SK-N-MC (cell line): ENCODE measurements at places on chromosomes 6 and 20.

- no peak for DNase-seq
Observed at GRCh38 chr6:164854526-164854925, 454.9 kb downstream of the C6orf118 start.

GRCh38 chr6:77633993-77634715 lies 18.7 kb upstream of the MEI4 start:
- no peak for DNase-seq

- DNase-seq, result no peak
Observed at GRCh38 chr6:39892490-39893129, 41.7 kb downstream of the MOCS1 start.

DNA sequence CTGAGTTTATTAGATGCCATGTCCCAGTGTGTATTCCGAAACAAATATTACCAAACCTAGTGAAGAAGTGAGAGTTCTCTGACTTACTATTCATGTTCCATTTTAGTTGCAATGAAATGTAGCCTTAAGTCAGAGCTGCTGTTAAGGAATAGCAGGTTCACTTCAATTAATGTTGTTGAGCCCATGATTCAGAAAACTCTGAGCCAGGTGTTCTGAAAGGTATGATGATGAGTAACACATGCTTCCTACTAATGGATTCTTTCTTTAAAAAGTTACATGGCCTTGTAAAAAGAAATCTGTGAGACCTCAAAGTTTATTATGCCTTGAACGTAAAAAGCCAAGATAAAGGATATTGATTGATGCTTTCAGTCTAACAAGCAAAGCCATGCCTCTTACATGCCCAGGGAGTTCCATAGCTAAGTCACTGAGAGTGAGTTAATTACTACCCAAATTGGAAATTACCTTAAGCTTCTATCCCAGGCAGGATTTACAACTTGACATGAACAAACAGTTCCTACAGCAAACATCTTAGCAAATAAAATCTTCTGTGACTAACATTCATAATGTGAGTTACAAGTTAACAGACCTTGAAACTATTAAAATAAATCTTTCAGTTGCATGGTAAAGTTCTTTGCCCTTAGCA lies 122.9 kb downstream of the AKAP7 start:
- no peak for DNase-seq

DNA sequence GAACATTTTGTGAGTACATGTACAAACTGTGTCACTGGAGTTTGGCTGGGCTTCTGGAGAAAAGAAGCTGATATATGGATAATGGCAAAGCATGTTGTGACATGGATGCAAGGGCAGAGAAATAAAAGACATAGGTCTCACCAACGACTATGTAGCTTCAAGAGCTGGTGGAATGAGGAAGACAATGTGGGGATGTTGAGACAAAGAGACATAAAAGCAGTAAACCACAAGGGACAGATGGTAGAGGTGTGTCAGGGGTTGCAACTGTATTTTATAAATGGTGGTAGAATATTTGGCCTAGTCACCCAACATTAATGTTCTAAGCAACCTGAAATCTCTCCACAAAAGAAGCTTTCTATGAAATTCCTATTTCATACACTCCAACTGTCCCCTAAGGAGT lies 199.0 kb downstream of the KCNQ5 start:
- DNase-seq, result no peak

- DNase-seq, result no peak
Observed at GRCh38 chr6:109298605-109299264, 83.5 kb downstream of the CD164 start.

DNA sequence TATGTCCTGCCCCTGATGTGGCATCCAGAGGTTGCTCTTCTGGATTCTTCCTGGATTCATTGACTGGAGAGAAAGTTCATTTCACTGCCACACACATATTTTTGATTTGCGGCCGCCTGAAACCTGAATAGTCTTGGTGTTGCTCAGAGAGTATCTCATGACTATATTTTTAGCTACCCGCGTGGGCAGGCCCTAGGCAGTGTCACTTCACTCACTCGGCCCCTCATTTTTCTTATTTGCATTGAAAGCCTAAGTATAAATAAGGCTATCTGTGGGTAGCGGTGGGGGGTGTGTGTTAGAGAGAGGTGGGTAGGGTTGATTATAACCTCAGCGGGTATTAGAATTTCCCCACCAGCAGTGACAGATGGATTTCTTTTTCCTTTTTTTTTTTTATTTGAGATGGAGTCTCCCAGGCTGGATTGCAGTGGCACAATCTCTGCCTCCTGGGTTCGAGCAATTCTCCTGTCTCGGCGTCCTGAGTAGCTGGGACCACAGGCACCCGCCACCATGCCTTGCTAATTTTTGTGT lies 113.5 kb downstream of the JARID2 start:
- DNase-seq, result no peak

GRCh38 chr6:5343998-5344397 lies 82.7 kb downstream of the FARS2 start:
- DNase-seq, result no peak

GRCh38 chr6:111329882-111330633 lies 153.0 kb downstream of the REV3L start:
- no peak for DNase-seq

DNA sequence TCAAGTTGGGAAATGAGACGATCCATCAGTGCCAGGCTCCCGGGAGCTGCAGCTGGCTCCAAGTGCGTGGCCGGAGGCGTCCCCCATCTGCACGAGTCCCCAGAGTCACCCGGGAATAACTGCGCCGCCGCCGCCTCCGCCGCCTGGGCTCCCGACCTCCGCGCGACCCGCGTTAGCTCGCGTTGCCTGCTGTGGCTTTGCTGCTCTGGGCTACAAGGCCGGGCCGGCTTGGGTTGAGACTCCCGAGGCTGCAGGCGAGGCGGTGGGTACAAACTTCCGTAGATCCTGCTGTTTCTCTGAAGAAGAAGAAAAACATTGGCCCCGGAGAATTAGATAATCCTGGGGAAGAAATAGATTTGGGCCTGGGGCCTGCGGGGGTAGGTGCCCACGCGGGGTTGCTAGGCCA lies 7.4 kb upstream of the LAMP5 start:
- no peak for DNase-seq

DNA sequence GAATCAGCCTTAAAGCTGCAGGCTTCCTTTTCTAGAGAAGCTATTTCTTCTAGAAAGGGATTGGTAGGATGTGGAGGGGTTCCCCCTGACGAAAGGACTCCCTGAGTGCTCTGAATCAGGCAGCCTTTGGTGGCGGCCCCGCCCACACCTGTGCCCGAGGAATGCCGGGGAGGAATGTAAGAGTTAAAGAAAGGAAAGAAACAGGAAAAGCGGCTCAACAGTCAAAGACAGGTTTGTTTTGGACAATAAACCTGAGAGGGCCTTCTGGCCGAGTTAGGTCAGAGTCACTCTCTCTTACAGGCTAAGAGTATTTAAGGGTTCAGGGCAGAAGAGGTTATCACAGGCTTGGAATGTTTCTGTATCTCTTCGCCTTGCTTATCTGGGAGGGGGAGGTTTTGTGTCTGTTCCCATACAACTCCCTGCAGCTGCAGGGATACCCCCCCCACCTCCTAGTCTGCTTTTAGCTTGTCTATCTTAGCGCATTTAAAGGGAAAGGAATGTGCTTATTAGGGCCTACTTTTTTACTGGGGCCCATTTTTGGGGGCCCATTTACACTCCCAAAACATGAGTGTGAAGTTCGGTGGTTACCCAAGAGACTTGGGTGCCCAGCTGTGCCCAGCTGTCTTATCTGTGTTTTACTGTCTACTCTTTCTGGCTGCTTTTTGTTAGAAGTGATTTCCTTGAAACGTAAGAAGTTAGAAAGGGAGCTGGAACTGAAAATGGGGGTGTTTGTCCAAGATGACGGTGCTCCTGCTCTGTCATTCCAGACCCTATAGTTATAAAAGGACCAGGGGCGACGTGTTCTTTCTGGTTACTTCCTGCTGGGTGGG lies 32.8 kb downstream of the DYNLT1 start:
- no peak for DNase-seq

- DNase-seq, result peak; percentile 88
Observed at GRCh38 chr6:56278171-56278591, 30.8 kb upstream of the COL21A1 start.

DNA sequence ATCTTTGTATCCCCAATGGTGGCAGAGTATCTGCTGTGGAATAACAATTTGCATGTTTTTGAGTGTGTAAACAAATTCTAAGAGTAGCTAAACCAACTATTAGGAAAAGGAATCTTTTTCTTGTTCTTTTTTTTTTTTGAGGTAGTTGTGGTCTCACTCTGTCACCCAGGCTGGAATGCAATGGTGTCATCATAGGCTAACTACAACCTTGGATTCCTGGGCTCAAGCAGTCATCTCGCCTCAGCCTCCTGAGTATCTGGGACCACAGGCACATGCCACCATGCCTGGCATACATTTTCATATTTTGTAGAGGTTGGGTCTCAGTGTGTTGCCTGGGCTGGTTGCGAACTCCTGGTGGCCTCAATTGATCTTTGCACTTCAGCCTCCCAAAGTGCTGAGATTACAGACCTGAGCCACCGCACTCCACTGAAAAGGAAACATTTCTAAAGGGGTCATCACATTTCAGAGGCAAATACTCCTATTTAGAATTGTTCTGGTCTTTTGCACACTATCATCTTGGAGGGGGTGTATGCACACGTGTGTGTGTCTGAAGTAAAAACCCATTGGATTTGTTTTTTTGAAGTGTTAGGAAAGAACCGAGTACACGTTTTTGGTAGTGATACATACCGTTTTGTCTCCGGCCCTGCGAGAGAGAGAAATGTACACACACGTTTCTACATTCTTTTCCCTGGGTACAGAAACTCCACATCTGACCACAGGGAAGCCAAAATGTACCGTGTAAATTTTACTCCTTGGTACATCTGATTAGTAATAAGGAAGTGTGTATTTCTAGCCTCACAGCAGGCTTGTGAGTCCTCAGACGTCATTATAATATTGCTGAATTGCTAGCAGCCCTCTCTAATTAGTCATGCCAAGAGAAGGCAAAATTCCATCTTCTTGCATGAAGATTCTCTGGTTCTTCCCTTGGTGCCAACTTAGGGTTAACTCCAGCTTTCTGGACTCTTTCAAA lies 183.6 kb downstream of the JARID2 start:
- DNase-seq, result peak; percentile 77

GRCh38 chr20:58141971-58142842 lies 86.2 kb downstream of the ANKRD60 start:
- no peak for DNase-seq

- DNase-seq, result no peak
Observed at GRCh38 chr6:11224966-11225463, 7.5 kb downstream of the NEDD9 start.

DNA sequence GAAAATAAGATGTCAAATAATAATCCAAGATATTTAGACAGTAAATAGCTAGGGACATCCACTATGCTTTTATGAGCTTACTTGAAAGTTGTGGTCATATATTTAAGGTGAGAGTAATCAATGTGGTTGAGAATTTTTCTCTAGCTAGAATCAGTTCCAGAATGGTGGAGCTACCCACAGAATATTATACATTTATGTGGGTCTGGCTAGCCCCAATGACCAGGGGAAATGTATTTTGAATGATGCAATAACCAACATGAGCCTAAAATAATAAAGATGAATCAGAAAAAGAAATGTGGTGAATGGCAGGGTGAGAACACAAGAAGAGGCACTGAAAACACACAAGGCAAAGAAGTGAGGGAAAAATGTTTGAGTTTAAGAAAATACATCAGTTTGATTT lies 325.7 kb downstream of the TBC1D32 start:
- no peak for DNase-seq

GRCh38 chr20:20370094-20370575 lies 2.2 kb downstream of the INSM1 start:
- no peak for DNase-seq

- no peak for DNase-seq
Observed at GRCh38 chr20:22890594-22891300, 144.4 kb upstream of the SSTR4 start.

- no peak for DNase-seq
Observed at GRCh38 chr6:13715444-13715883, 3.8 kb upstream of the RANBP9 start.

DNA sequence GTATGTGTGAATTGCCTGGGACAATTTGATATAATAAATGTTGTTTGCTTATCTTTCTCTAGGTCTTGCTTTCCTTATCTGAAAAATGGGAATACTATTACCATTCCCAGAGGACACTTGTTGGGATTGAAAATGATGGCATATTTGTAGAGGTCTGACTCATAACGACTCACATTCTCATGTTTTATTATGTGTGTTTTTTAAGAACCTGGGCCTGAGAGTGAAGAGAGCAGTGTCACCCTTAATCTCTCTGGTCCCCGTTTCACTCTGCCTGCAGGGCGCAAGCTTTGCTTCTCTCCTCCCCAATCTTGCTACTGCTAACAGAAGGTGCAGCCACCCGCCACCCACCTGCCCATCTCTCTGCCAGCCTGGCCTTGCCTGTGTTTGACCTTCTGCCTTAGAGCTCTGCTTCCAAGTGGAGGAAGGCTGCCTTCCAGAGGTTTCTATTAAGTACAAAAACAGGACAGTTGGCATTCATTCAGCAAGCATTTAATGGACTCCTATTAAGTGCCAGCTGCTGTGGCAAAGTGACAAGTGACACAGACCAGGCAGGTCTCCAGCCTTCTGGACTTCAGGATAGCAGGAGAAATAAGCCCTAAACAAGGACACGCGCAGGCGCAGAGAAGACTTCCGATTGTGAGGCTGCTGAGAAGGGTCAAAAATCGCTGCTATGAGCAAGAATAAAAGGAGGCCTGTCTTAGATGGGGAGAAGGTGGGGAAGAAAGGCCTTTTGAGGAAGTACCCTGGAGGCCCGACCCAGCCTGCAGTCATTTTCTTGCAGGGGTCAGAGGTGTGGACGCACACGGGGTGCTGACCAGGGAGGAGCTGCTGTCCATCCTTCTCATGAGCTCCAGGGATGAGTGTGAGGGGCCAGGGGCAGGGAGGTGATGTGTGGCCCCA lies 112.5 kb downstream of the JPH2 start:
- DNase-seq, result no peak

DNA sequence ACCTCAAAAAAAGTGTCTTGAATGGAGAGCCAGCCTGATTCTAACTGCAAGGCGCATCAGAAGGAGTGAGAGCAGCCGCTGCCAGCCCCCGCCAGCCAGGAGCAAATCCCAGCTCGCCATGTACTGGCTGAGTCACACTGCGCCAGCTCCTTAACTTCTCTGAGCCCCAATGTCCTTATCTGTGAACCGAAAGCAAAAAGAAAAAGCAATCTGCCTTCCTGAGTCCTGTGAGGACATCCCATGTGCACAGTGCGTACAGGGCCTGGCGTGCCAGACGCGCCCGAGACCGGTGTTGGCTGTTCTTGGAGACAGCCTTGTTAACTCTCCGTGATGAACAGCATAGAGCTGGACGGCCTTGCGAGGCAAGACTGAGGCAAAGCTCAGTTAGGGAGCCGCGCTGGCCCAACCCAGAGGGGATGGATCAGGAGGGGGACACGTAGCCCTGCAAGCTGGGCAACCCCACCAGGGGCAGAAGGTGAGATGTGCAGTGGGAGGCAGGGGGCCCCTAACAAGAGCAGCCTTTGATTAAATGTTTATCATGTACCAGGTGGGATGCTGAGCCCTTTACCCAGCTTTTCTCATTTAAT lies 122.7 kb downstream of the AGPAT4 start:
- DNase-seq, result no peak

- no peak for DNase-seq
Observed at GRCh38 chr20:53865901-53866793, 204.2 kb downstream of the BCAS1 start.

DNA sequence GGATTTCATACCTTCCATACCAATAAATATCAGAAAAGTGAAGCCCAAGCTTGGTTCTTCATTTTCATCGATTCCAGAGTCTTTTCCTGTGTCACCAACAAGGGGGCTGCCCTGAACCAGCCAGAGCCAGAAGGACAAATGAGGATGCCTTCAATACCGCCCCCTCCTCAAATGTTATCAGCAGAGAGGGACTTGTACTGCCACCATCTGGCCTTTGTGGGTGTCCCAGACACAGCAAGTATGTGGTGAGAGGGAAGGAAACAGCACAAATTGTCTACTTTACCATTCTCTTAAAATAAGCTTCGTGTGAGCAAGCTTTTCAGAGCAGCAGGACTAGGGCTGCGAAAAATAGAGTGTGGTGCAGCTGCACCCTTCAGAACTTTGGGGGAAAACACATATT lies 165.3 kb downstream of the SOBP start:
- no peak for DNase-seq
